ENCODE measurements at places on chromosomes 1 and 21.

DNA sequence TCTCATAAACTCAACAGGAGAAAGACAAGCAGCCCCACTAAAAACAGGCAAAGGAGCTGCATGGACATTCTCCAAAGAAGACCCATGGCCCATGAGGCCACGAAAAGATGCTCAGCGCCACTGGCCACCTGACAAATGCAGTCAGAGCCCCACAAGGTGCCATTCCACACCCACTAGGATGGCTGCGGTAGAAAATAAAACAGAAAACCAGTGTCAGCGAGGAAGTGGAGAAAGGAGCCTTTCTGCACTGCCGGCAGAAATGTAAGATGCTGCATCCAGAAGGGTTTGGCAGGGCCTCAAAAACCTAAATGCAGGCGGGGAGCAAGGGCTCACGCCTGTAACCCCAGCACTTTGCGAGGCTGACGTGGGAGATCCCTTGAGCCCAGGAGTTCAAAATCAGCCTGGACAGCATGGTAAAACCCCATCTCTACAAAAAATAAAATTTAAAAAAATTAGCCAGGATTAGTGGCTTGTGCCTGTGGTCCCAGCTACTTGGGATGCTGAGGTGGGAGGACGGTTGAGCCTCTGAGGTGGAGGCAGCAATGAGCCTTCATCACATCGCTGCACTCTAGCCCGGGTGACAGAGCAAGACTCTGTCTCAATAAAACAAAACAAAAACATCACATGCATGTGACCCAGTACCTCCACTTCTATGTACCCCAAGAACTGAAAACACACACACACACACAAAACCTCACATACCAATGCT is 4.2 kb downstream of the WNT9A start:
- DNase-seq, result no peak

- DNase-seq, result no peak
These were observed 46.8 kb downstream of the CD247 start for GRCh38 chr1:167471568-167471967.

- DNase-seq, result no peak
These were observed 20.0 kb upstream of the SYDE2 start for GRCh38 chr1:85220756-85221201.

- peak; percentile 75 for DNase-seq
These were observed 6.2 kb downstream of the E2F2 start for GRCh38 chr1:23524716-23525401.

DNA sequence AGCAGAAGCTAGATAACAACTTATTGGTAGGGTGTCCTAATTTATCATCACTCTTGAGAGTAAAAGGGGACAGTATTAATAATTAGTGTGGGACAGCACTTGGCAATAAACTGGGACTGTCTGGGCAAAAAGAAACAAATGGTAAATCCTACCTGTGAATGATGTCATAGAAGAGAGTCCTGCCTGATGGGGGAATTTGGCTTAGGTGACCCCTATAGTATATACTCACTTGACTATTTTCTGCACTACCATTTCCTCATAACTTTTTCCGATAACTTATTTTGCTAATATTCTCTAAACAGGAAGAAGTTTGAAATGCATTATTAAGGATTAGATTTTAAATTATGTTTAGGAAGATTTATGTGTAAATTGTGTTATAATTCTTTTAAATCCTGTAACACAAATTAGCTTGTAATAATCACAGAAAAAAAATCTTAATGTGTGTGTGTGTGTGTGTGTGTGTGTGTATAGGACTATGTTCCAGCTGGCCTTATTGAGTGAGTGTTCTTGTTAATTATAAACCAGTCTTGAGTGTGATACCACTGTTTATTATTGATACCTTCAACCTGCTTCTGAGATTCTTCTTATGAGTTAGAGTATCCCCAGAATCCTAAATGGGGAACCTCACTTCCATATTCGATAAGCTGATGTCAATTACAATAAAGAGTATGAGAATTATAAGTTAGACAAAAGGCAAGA is 144.2 kb upstream of the C1orf105 start:
- DNase-seq, result no peak

- DNase-seq, result no peak
These were observed 1.7 kb downstream of the CLDN14 start for GRCh38 chr21:36478207-36478701.

- DNase-seq, result no peak
These were observed 61.4 kb downstream of the ALG6 start for GRCh38 chr1:63428815-63429214.

DNA sequence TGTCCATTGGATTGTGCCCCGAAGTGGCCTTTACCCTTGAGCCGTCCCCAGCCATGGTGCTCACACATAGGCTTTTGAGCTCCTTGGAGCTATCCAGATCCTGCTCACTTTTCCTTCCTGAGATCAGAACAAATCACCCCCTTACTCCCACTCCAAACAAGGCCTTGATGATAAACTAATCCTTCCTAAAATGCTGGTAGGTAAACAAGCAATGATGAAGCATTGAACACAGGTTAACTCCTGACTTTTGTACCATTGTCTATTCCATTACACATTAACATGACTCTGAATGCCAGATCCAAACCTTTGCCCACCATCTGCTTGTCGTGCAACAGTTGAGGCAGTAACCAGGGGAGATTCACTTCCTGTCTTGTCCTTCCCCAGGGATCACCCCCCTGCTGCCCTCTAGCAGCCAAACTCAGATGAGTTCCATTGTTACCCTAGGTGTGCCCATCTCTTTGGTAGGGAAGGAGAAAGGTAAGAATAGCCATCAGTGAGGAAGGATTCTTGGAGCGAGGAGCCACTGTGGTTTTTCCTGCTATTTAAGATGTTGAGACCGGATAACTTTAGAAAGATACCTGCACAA is 79.5 kb upstream of the DNAJC6 start:
- DNase-seq, result no peak

DNA sequence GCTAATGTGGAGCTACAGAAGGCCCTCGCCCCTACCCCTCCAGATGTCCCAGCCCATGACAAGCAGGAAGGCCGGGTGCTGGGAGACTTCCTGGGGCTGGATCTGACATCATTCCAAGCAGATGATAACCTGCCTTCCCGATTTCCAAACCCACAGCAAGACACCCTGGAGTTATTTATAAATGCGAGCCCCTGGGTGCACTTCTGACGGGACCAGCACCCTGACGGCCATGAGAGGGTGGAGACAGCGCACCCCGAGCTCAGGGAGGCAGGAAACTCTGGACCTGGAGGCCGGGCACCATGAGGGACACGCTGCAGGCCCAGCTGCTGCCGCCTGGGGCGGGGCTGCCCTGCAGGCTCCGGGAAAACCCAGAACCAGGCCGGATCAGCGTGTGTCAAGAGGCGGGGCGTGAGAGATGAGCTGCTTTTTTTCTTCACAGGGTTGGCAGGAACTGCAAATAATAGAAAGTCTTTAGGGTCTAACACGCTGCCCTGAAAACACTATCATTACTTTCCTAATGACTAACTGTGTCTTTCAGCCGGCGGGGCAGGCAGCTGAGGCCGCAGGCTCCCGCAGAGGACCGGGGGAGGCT is 2.5 kb upstream of the PCBP3 start:
- DNase-seq, result no peak

DNA sequence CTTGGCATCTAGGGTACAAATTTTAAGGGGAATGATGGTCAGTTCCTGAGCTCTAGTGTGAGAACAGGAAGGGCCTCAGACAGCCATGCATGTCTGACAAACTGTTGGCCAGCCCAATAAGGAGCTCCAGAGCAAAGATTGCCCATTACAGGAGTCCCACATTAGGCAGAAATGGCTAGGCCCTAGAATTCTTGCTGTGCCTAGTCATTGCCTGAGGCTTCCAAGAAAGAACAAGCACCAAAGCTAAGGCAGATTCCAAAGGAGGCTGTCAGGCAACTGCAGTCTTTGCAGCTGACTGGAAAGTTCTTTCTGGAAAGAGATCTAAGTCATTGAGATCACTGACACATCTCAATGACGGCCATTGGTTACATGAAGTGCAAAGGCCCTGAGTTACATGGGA is 3.9 kb upstream of the STIL start:
- no peak for DNase-seq

GRCh38 chr1:15479654-15480347 is 3.9 kb downstream of the CELA2B start:
- DNase-seq, result no peak

DNA sequence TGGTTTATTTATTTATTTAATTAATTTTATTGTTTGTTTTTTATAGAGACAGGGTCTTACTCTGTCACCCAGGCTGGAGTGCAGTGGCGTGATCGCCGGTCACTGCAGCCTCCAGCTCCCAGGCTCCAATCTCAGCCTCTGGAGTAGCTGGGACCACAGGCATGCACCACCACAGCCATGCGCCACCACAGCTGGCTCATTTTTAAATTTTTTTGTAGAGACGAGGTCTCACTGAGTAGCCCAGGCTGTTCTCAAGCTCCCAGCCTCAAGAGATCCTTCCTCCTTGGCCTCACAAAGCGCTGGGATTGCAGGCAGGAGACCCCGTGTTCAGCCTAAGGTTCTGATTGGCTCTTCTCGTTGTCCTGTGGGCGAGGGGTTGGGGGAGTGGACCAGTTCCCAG is 22.1 kb downstream of the UMODL1 start:
- no peak for DNase-seq

DNA sequence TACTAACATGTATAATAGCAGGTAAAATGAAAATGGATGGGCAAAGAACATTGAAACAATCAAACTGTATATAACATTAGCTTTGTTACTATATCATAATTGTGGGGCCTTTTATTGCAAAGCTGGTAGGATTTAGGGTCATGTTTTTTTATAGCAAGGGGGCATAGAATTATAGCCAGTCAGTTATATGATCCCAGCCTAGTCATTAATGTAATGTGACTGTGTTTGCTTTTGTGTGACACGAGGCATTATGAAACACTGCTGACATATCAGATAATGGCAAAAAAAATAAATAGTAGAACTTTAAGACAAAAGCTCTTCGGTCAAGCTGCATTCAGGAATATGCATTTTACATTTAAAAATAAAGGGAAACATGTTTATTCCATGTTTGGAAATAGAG is 81.3 kb upstream of the ZNF281 start:
- DNase-seq, result no peak

GRCh38 chr1:117112047-117112717 is 9.4 kb downstream of the TRIM45 start:
- peak; percentile 93 for DNase-seq

- DNase-seq, result no peak
These were observed 103.6 kb downstream of the PSMG1 start for GRCh38 chr21:39079617-39080016.

- DNase-seq, result no peak
These were observed 25.4 kb upstream of the SMIM12 start for GRCh38 chr1:34884961-34885360.

DNA sequence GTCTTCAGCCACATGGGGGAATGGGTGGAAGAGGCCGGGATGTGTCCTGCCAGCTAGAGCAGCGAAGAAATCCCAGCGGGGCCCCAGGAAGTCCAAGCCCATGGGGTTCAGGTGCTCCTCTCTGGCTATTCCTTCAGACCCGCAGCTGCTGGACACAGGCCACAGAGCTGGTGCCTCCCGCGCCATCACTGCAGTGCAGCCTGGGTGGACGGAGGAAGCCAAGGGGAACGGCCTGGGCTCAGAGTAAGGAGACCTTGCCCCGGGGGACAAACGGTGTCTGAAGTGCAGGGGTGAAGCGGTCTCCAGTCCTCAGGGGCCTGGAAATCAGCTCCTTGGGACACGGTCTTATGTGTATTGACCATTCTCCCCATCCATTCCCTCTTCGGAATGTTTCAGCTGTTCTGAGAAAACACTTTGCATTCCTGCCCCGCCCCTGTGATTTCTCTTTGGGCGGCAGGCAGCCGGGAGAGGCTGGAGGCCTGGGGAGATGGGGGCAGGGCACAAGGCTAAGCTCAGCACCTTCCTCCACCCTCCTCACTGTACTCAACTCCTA is 18.4 kb downstream of the MTHFR start:
- DNase-seq, result no peak

DNA sequence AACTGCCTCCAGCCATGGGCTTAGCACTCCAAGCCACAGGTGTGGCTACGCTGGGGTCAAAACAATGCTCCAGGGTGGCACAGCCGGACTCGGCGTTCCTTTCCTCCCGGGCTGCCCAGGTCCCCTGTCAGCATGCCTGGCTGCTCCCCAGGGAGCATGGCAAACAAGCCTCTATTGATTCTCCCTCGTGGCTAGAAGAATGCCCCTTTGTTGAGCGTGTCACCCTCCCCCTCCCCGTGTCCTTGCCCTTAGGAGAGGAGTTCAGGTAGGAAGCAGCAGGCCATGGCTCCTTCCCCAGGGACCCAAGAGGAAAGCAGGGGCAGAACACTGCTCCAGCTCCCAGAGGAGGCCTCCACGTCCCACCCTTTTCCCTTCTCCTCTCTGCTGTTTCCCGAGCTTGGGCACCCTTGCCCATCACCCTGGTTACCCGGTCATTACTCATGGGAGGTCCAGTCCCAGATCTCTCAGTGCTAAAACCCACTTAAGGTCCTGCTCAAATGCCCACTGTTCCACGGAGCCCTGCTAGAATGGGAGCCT is 57.4 kb upstream of the CITED4 start:
- DNase-seq, result no peak

GRCh38 chr1:35555601-35556477 is 1.4 kb downstream of the KIAA0319L start:
- DNase-seq, result no peak

DNA sequence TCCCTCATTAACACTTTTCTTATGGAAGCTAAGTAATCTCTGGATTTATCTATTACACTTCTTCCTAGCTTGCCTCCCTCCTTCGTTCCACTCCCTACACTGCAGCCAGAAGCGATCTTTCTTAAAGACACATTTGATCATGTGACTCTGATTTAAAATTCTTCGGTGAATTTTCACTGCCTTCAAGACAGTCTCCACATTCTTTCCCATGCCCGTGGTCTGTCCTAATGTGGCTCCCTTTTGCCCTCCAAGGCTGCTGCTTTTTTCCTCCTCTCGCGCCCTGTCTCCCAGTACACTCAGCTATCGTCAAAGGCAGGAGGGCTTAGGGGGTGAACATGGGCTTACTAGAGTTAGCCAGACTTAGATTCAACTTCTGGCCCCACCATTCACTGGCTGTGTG is 64.4 kb downstream of the SDCCAG8 start:
- no peak for DNase-seq

GRCh38 chr1:92853299-92853698 is 21.5 kb downstream of the RPL5 start:
- no peak for DNase-seq

- no peak for DNase-seq
These were observed 10.2 kb downstream of the ECE1 start for GRCh38 chr1:21280011-21280471.

GRCh38 chr1:58699011-58699762 is 675 bp downstream of the MYSM1 start:
- no peak for DNase-seq

DNA sequence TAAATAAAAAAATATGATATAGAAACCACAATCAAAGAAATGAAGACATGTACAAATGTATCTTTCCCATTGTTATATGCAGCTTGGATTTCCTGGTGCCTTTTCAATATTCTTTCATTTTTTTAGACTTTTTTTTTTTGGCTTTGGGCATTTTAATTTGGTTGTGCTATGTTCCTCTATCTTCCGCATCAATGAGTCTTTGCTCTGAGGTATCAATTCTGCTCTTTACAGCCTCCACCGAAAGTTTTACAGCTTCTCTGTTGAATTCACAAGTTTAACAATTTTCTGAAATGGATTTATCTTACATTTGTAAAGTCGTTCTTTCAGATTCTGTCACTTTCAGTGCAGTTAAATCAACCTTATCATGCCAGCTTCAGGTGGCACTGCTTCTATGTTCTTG is 50.5 kb downstream of the OMA1 start:
- no peak for DNase-seq

- DNase-seq, result no peak
These were observed 33.4 kb downstream of the MEGF6 start for GRCh38 chr1:3577711-3578432.

Data from NCI-H187 treated with DMSO at 0.1 percent for 48 hours (cell line).